Adrenal gland (tissue), 19 donors: ENCODE measurements at places on chromosomes 5 and 9. TPM values are rescaled to one million over a fixed set of nuclear protein-coding genes. Genes with fewer than 3 reads are reported as not detected.
A peak's percentile ranks its signal among the peaks of the same experiment; 100 is the strongest.

- H3K27me3 ChIP-seq: no peaks in the 10 kb centered on the region
- no peaks in the 10 kb centered on the region for H3K4me1 ChIP-seq
- peak; percentile 55 for DNase-seq
Observed at GRCh38 chr5:138725153-138725817, 27.9 kb upstream of the CTNNA1 start.

The PAEP gene
- polyA plus RNA-seq: not detected

DNA sequence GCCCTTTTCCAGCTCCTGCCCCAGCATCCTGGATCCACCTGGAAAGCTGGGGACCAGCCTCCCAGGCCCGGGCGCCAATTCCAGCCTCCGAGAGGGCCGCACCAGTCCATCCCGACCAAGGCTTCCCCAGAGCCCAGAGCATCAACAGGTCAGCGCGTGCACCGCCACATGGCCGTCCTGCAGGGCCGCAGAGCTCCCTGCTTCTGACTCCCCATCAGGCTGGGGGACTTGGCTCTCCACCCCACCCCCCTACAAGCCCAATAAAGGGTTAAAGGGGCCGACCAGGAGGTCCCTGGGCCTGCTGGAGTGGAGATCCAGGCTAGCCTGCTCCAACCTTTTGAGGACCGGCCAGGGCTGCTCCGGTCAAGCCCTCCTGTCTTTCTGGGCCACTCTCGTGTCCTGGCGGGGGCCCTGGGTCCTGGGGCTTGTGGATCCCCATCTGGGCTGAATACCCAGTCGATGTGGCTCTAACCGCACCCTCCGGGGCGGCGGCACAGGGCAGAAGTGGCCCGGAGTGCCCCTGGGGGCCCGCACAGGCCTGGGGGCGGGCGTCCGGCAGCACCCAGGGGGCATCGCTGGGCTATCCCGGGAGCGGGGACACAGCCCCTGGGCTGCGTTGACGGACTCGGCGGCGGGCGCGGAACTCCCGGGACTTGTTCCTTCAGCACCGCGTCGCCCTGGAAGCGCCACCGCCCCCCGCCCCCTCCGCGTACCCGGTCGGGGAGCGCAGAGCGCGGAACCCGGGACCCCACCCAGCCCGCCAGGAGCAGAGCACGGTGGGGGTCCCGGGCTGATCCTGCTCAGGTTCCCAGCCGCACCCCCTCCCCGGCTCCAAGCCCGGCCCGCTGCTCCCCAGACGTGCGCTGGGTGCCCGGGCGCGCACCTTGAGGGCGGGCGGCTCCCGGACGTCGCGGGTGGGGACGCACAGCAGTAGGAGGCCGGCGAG, 590 bp downstream of the ENTPD2 start:
- peaks cover 50% of the 10 kb centered on the region for H3K27me3 ChIP-seq
- H3K27ac ChIP-seq: no peak overlapping the region
- no peaks in the 10 kb centered on the region for H3K36me3 ChIP-seq
- H3K4me3 ChIP-seq: no peak overlapping the region

The IL4 gene
- not detected for polyA plus RNA-seq

GRCh38 chr9:98329904-98330303, 74.5 kb upstream of the TBC1D2 start:
- no peaks in the 10 kb centered on the region for H3K4me1 ChIP-seq
- no peak overlapping the region for H3K4me3 ChIP-seq
- H3K27ac ChIP-seq: no peak overlapping the region
- no peaks in the 10 kb centered on the region for H3K27me3 ChIP-seq
- DNase-seq: no peak
